Mucosa of gallbladder (tissue), 1 donor: ENCODE measurements at places on chromosomes 4 and X. TPM values are rescaled to one million over a fixed set of nuclear protein-coding genes. Genes with fewer than 3 reads are reported as not detected.

GRCh38 chr4:159498446-159499115 lies 395.7 kb downstream of the RAPGEF2 start:
- DNase-seq = no peak

GRCh38 chr4:184444215-184444952 lies 30.0 kb downstream of the IRF2 start:
- DNase-seq = no peak

DNA sequence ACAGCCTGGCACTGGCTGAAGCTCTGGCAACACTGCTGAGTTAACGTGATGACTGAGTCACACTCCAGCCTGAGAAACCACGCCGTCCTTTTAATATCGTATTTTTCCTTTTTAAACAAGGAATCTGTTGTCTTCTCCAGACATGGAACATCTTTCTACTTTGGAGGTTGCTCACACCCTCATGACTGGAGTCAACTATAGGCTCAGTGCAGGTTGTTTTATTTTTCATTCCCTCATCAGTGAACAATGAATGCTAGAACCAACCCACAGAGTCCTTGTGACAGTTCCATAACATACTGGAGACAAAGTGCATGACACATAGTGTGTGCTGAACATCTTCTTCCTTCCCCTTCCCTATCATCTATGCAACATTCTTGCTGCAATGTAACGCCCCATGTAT lies 76.8 kb upstream of the CPEB2 start:
- no peak for DNase-seq

DNA sequence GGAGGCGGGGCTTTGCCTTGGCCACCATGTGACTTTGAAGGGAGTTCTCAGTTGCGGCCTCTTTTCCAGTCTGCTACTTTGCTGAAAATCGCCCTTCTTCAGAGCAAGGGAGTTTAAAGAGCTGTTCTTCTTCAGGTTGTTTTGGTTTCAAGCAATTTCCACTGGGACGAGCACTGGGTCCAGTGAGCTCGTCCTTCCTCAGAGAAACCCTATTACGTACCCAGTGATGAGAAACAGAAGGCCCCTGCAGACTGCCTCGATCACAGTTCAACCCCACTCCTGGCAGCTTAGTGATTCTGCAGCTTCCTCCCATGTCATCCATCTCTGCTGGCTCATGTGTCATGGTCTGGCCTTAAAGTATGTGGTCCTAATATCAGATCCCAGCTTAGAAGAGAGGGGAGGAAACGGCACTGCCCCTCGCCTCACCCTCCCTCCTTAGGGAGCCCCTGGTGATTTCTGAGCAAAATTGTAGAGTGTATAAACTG lies 7.8 kb upstream of the FAM149A start:
- DNase-seq = no peak

Gene TMSB15C
- total RNA-seq = 2.4 TPM

Gene TGIF2LX
- not detected for total RNA-seq

Gene PABPC5
- total RNA-seq = 1.6 TPM
